Inflammatory macrophage (primary cell): ENCODE measurements at places on chromosomes 4 and X.
A peak's percentile ranks its signal among the peaks of the same experiment; 100 is the strongest.

- DNase-seq: no peak
Observed at GRCh38 chr4:78032446-78032845, 24.7 kb upstream of the FRAS1 start.

GRCh38 chr4:78512357-78512920 is 39.1 kb upstream of the ANXA3 start:
- no peak for DNase-seq

DNA sequence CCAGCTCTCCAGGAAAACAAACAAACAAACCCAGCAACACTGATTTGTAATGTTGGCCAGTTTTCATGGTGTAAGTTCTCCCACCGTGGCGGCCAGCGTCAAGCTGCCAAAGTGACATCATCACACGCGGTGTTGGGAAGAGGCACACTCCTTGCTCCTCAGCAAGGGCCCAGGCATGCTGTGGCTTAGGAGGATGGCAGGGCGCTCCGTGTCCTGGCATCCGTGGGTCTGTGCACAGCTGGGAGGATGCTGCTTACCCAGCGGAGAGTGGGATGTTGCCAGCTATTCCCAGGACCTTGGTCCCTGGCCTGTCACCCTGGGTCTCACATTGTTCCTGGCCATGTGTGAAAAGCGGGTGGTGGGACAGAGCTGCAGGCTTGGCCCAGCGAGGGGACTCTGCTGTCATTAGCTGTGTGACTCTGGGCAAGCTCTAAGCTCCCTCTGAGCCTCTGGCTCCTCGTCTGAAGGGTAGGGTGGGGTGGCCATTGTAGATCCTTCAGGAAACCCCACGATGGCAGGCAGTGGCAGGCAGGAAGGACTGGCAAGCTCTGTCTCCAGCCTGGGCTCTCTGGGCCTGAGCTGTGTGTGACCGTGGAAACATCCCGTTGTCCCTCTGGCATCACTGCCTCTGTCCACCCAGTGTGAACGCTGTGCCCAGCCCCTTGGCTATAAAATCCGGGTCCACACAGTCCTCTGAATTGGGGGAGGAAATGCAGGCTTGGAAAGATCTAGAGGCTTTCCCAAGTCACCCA is 10.8 kb downstream of the PSAPL1 start:
- DNase-seq: no peak

GRCh38 chr4:100169491-100170485 is 20.5 kb downstream of the DDIT4L start:
- DNase-seq: no peak

- DNase-seq: no peak
Observed at GRCh38 chrX:43971966-43972961, 926 bp downstream of the NDP start.

DNA sequence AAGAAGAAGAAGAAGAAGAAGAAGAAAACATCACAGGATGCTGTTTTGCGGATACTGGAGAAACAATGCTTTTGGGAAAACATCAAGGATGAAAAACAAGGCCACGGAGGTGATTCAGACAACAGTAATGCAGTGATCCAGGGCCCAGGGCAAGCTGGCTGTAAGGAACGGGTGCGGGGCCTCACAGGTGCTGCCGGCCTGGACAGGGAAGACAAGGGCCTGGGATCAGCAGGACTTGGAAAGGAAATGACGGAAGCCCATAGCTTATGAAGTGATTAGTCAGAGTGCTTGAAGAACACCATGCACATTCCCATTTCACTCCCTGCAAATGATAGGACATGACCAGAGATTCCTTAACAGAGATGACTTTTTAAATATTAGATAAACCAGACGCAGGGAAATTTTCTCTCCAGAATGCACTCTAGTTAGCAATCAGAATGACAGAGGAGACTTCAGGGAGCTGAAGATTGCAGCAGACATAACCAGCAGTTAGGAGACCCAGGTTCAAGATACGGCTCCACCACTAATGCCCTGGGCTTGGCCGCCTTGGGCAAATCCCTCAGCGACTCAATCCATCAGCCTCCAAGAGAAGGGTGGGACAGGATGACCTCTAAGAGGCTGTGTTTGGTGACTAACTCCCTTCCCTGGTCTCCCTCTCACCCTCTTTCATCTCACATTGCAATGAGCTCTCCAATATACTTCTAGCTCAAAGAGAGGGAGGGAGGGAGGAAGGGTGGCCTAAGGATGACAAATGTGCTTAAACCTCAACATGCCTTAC is 54.1 kb downstream of the APBB2 start:
- no peak for DNase-seq

- DNase-seq: no peak
Observed at GRCh38 chr4:109588176-109588575, 28.1 kb downstream of the MCUB start.

GRCh38 chr4:126458993-126459392 is 1144.2 kb downstream of the FAT4 start:
- DNase-seq: no peak

GRCh38 chr4:73918058-73918457 is 48.9 kb downstream of the CXCL1 start:
- DNase-seq: no peak

DNA sequence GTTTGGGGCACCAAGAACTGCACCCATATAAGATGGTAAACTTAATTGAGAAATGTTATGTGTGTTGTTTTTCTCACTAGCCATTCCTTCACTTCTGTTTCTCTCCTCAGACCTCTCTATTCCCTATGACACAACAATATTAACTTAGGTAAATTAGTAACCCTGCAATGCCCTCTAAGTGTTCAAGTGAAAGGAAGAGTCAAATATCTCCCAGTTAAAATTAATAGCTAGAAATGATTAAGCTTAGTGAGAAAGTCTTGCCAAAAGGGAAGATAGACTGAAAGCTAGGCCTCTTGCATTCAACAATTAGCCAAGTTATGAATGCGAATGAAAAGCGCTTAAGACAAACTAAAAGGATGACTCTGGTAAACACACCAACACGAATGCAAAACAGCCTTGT is 132.9 kb upstream of the KLF8 start:
- DNase-seq: no peak

DNA sequence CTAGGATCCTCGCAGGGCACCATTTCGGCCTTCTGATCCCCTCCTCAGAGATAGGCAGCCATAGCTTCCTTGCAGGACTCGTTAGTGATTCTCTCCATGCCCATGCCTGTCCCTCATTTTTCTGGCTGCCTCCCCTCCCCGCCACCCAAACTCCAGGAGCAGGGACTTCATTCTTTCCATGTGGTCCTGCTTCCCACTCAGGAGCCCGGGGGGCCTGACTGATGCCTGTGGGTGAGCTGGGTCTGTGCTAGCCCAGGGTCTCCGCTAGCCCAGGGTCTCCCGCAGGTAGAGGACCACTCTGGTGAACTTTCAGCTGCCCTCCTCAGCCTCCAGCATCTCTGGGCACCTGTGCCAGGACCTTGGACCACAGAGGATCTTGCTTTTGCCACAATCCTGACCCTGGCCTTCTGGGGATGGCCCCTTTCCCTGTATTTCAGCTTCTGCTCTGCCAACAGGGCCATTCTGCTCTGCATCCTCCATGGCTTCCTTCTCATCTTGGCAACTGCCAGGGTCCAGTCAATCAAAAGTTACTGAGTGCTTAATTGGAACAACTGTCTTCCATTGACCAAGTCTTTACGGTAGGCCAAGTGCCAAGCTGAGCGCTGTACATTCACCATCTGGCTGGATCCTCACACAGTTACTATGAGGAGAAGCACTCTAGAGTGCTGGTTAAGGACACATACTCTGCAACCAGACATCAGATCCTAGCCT is 152.2 kb downstream of the EFNB1 start:
- DNase-seq: no peak

DNA sequence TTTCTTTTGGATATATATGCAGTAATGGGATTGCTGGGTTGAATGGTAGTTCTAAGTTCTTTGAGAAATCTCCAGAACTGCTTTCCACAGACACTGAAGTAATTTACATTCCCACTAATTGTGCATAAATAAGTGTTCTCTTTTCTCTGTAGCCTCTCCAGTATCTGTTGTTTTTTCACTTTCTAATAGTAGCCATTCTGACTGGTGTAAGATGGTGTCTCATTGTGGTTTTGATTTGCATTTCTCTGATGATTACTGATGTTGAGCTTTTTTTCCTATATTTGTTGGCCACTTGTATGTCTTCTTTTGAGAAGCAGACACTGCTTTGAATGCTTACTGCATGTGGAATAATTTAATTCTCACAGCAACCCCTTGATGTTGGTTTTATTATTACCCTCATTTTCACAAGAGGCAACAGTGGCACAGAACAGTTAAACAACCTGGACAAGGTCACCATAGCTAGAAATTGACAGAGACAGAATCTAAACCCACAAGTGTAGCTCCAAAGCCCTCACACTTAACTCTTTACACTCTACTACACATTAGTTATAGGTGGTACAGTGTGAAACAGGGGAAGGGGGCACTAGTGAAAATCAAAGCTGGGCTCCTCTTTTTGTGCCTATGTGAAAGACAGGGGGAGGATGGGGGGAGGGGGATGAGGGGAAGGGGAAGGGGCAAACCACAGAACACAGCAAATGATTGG is 96.1 kb downstream of the REELD1 start:
- no peak for DNase-seq

DNA sequence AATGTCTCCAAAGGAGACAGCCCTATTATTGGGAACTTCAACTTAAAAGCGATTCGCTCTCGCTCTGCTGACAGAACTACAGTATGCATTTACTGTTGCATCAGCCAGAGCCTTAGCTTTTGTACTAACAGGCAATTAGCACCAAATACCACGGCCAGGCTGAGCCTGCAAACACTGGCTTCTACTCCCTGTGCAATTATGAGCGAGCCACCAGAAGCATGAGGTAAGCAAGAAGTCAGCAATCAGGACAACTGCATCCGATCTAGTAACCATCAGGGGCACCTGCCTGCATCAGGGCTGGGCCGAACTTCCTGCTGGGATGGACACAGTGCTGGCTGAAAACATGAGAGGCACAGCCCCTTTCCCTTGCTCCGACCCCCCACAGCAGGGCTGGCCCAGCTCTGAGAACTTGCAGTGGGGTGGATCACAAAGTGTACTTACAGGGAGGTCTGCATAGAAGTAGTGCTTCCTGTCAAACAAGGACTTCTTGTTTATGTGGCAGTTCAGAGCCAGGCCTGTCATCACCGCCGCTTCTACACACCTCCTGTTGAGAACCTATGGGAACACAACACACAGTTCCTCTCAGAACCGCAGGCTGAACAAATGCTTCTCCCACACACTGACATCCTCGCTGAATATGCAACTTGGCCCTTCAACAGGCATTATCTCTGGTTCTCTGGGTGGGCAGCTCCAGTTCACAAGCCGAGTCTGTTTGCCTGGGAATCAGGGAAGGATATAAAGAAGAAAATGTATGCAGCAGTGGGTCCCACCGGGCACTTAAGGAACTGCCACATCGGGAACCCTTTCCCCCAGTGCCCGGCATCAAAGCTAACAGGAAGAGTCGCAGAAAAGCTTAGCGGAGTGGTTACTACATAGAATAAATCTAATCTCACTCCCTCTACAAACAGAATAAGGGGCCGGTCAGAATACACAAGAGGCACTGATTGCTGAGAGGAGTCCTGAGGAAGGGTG is 41.5 kb downstream of the GATB start:
- no peak for DNase-seq

DNA sequence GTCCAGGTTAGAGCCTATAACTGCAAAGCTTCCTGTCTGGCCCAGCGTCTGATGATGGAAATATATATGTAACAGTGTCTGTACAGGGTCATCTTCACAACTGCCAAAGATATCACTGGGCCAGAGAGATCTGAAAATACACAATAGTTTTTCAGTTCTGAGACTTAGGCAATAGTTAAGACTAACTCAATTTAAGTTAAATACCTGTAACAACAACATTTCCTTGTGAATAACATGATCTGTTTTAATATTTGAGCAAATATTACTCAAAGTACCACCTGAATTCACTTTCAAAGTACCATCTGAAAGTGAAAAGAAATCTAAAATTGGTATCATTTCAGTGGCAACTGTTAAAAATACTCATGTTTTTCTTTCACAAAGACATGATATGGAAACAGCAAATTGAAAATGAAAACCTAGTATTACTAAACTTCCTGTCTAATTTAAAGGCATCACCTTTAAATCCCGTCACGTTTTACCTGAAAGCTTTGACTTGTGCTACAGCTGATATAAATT is 9.6 kb downstream of the ZAR1 start:
- DNase-seq: no peak

- DNase-seq: no peak
Observed at GRCh38 chr4:85603437-85604336, 128.7 kb downstream of the ARHGAP24 start.

- DNase-seq: no peak
Observed at GRCh38 chrX:129577473-129577872, 37.4 kb downstream of the OCRL start.

DNA sequence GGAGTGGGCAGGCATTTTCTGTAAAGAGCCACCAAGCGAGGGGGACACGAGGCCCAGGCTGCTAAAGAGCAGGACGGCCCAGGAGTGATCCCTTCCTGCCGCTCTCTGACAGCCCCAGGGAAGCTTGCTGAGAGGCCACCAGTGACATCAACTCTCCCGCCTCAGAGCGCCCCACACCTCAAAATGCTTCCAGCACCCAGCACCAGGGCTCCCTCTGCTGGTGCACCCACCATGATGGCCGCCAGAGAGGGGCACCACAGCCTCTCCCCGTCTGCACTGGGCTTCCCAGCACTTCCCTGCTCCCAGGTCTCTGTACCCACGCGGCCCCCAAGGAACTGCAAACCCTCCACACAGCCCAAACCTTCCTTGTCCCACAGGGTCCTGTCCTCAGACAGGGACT is 40.4 kb downstream of the GAK start:
- no peak for DNase-seq

DNA sequence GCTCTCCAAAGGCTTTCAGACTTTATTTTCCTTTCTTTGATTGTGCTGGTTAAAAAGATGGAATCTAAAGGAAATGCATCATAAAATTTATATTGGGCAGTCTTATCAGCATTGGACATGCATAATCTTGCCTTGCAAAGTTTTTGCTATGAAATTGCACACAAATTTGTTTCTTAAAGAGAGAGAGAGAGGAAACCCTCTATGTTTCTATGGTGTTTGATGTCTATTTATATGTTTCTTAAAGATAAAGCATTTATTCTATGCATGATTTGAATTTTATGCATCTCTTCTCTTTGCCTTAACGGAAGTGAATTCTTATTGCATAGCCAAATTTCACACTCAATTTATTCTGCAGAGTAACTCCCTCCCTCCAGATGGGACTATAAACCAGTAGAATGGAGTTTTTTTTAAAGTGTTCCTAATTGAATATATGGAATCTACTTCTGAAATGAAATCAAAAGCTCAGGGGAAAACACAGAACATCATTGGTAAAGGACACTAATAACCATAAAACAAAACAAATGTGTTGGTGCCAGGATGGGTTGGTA is 83.5 kb upstream of the PPARGC1A start:
- no peak for DNase-seq

GRCh38 chr4:73776321-73776729 is 36.0 kb downstream of the CXCL8 start:
- peak; percentile 55 for DNase-seq

DNA sequence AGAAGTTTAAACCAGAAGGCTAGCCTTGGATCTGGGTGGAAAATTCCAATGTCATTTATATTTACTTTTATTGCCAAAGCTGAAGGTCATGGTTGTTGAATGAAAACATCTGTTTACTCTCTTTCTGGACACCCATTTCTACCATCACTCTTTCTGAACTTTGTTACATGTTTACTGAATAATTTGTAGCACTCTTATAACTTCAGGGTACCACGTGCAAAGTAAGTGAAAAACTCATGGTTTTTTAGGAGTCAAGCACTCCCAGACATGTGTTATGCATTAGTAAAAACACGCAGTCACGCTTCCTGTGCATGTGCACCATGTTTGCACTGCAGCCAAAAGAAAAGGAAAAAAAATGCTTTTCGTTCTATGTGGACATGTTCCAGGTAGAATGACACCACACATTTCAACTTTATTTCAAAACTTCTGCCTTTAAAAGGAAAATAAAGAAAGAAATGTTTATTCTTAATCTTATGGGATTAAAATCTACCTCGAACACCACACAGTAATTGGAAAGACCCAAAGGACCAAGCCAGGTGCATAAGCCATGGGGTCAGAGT is 31.4 kb upstream of the ADH1C start:
- no peak for DNase-seq
